NCI-H524 (cell line): ENCODE measurements at places on chromosomes 6 and 20.
A peak's percentile ranks its signal among the peaks of the same experiment; 100 is the strongest.

GRCh38 chr6:6712449-6713403 is 124.2 kb downstream of the LY86 start:
- DNase-seq: no peak

DNA sequence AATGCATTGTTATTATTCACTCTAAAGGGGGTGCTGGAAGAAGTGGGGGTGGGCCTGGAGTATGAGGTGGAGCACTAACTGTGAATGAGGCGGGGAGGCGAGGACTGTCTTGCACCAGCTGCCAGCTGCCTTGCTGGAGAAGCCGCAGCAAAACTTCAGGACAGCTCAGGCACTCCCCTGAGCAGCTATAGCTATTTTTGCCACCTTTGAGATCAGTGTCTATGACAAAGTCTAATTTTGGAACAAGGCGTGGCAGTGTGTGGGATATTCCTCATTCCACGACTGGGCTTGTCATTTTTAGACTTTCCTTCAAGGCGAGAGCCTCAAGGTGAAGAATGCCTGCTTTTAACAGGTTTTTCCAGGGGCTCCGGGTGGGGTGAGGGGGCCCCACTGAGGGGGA is 143.8 kb downstream of the DOK5 start:
- no peak for DNase-seq

DNA sequence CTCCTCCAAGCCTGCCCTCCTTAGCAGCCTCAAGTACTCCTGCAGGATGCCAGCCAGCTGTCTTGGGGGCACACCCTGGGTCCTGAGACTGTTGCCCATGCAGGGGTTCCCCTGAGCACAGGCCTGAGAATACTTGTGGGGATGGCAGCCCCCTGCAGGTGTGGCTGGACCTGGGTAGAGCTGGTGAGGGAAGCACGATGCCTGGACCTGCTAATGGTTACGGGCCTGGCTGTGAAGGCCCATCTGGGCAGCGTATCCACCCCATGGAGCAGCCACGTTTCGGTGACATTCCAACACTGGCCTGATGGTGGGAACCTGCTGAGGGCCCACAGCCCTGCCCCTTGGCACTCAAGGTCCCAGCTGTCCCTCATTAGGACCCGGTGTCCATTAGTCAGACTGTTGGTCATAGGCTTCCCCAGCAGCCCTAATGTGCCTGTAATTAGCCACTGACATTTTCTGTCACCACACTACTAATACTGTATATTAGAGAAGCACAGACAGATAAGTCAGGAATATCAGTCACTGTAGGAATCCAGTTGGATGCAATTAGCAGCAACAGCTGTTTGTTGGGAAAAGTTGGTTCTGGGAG is 20.3 kb downstream of the CCDC167 start:
- no peak for DNase-seq

GRCh38 chr6:54238396-54238795 is 69.8 kb upstream of the TINAG start:
- DNase-seq: no peak

- no peak for DNase-seq
These were observed 38.3 kb downstream of the SNX3 start for GRCh38 chr6:108222504-108222903.

DNA sequence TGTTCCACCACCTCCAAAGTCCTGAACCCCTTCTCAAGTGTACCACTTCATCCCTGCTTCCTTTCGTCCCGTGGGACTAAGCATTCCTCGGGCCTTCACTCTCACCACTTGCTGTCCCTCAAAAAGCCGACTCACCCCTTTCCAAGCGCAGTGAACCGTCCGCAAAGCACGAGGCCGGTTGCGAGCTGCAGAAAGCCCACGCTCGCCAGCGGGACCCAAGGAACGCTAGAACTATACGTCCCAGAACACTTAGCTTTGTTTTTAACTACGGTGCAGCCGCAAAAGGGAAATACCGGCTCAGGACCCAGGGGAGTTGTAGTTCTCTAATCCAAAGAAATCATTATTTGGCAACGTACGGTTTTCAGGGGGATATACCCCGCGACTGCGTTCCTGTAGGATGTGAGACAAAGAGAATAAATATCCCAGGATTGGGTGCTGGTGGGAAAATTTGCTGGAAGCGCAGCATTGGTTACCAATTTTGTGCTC is 416 bp upstream of the POLR1H start:
- DNase-seq: peak; percentile 6

- DNase-seq: no peak
These were observed 140.6 kb upstream of the SLC22A16 start for GRCh38 chr6:110617057-110617456.

GRCh38 chr20:22904905-22905304 is 130.2 kb upstream of the SSTR4 start:
- no peak for DNase-seq

- no peak for DNase-seq
These were observed 91.3 kb upstream of the SHLD1 start for GRCh38 chr20:5658912-5659345.

- peak; percentile 100 for DNase-seq
These were observed 6.6 kb downstream of the L3MBTL1 start for GRCh38 chr20:43513931-43514647.

GRCh38 chr6:129344379-129344778 is 365.6 kb downstream of the ARHGAP18 start:
- no peak for DNase-seq

- DNase-seq: no peak
These were observed 26.7 kb upstream of the IPCEF1 start for GRCh38 chr6:154383273-154383672.

GRCh38 chr6:140433072-140433471 is 1058.6 kb upstream of the CITED2 start:
- DNase-seq: no peak

- DNase-seq: no peak
These were observed 1.6 kb downstream of the CEP43 start for GRCh38 chr6:167000759-167001158.

DNA sequence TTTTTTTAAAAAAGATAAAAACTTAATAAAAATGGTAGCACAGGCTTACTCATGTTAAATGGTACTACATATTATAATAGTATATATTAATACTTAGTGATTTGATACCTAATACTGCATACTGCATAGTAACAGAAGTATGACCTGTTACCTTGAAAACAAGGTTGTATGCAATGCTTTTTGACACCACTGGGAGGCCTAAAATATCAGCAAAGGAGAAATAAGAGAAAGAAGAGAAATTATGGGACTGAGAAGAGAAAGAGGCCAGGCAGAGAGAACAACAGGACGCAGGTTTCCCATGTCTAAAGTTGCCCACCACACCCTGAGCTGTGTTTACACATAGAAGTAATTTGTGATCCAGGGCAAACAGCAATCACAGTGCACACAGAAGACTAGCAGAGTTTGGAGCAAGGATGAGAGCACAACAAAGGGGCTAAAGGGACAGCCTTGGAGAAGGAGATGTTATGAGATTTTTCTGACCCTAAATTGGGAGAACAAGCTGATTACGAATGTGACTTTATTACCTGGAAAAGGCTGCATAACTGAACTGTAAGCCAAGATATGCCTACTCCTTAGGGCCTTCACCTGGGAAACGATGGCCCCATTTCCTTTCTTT is 73.2 kb downstream of the ROS1 start:
- DNase-seq: no peak

- DNase-seq: no peak
These were observed 187.4 kb upstream of the SNX9 start for GRCh38 chr6:157635388-157636244.

DNA sequence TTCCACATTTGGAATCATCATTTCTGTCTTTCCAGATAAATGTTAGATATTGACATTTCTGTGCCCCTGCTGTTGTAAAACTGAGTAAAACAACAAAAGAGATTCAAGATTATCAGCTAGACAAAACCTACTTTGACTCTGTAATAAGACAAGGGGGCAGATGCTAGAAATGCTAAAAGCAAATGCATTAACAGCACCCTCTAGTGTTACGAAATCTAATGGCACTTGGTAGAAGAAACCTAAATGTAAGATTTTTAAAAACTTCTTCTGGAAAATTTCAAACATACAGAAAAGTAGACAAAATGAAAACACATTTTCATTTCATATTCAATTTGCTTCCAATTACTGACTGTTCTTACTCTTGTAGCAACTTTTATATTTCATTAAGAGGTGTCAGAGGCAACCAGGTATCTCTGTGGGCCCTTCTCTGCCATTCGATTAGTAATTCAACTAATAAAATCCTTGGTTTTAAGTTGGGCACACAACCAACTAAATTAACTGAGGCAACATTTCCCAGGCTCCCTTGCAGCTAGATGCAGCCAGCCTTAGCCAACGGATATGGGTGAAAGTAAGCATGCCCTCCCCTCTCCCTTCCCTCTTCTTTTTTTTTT is 45.0 kb downstream of the SLC23A2 start:
- DNase-seq: peak; percentile 70

- no peak for DNase-seq
These were observed 230.2 kb upstream of the MYLIP start for GRCh38 chr6:15898693-15899092.

GRCh38 chr20:18031888-18032509 is 25.7 kb downstream of the OVOL2 start:
- no peak for DNase-seq

DNA sequence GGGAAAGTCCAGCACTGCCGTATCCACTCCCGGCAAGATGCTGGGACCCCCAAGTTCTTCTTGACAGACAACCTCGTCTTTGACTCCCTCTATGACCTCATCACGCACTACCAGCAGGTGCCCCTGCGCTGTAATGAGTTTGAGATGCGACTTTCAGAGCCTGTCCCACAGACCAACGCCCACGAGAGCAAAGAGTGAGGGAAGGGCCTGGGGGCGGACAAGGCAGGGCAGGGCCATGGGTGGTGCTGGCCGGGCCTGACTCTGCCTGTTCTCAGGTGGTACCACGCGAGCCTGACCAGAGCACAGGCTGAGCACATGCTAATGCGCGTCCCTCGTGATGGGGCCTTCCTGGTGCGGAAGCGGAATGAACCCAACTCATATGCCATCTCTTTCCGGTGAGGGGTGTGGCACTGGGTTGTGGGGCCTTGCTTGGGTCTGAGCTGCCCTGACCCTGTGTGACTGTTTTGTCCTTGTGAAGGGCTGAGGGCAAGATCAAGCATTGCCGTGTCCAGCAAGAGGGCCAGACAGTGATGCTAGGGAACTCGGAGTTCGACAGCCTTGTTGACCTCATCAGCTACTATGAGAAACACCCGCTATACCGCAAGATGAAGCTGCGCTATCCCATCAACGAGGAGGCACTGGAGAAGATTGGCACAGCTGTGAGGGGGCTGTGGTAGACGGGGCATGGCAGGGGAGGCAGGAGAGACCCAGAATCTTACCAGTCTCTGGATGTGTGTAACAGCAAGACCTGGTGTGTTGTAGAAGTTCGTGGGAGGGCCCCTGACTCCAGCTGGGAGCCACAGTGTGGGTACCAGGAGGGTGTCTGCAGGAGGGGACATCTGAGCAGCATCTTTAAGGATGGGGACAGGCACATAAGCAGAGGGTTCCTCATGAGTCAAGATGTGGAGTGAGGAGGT is 29.1 kb downstream of the PLCG1 start:
- DNase-seq: no peak

DNA sequence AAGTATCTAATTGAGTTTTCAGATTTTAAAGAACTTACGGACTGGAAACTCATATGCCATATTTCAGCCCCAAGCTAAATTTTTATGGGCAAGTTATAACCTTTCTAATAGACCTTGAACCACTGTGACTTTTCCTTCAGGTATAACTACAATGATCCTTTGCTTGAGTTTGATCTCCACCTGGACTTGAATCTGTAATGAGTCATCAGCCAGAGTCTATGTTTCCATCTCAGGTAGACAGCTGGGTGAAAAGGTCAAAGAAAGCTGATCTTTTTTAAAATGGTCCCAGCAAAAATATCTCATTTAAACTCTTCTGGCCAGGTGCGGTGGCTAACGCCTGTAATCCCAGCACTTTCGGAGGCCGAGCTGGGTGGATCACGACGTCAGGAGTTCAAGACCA is 88.4 kb upstream of the SGK1 start:
- DNase-seq: no peak

GRCh38 chr6:33075568-33076405 is at the start of gene HLA-DPB1:
Gene HLA-DPB1 (plus strand): TSS chr6:33075990. CDS start chr6:33076042, 52 bp downstream.
- peak; percentile 21 for DNase-seq

- DNase-seq: peak; percentile 96
These were observed 32.2 kb downstream of the OPRM1 start for GRCh38 chr6:154071236-154071635.

DNA sequence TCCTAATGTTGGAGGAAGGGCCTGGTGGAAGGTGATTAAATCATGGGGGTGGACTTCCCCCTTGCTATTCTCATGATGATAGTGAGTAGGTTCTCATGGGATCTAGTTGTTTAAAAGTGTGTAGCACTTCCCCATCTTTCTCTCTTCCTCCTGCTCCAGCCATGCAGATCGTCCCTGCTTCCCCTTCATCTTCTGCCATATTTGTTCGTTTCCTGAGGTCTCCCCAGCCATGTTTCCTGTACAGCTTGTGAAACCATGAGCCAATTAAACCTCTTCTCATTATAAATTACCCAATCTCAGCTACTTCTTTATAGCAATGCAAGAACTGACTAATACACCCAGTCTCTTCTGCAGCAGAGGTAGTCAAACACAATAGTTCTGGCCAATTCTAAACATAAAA is 5.4 kb downstream of the EPM2A start:
- no peak for DNase-seq

GRCh38 chr6:113695516-113695915 is 161.6 kb upstream of the MARCKS start:
- DNase-seq: no peak

GRCh38 chr20:41344938-41345728 is 4.5 kb downstream of the LPIN3 start:
- no peak for DNase-seq

DNA sequence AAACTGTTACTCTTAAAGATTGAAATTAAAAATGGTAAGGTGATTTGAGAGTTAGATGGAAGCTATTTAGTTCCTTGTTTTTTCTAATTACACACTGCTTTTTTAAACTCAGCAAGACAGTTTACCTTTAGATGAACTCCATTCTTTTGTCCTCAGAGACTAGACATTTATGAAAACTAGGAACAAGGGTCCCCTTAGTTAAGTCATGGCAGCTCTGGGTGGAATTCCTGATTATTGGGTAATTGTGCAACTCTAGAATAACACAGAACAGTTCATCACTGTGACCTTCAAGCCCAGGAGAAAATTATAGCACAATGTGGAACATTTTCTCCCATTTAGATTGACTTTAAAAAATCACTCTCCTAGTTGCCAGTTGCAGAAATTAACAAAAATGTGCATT is 251.7 kb downstream of the NKAIN2 start:
- DNase-seq: no peak

- no peak for DNase-seq
These were observed 5.4 kb downstream of the ZFP57 start for GRCh38 chr6:29675561-29675960.

DNA sequence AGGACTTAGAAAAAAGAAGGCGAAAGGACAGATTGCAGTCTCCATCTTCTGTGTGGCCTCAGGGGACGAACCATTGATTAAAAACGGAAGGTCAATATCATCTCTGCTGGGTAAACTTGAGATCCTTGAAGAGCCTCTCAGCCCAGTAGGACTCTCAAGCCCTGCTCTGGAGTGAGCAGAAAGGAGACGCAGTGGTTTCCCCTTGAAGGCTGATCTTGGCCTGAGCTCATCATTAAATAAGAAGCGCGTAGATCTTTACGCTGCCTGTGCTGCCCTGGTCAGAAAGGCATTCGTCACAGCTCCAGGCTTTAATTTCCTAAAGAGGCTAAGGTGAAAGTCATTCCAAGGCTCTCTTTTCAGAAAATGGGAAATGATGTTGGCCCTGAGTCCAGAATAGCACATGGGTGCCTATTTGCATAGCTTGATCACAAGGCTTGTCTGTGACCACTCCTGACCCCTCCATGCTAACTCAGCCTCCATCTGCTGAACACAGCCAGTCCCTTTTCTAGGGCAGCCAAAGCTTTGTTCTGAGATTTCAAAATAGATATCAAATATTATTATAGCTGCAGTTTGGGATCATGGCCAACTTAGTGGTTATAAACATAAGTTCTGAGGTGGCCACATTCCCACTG is 29.3 kb upstream of the XRN2 start:
- DNase-seq: no peak

- no peak for DNase-seq
These were observed 41.9 kb downstream of the TRAM2 start for GRCh38 chr6:52534966-52535390.
